ENCODE measurements at places on chromosomes 2 and 18.

- DNase-seq: no peak
Measured at GRCh38 chr18:25326361-25326952, 25.5 kb downstream of the ZNF521 start.

GRCh38 chr2:234271338-234271737 lies 220.8 kb downstream of the SPP2 start:
- no peak for DNase-seq

GRCh38 chr18:61602836-61603235 lies 269.6 kb downstream of the CDH20 start:
- DNase-seq: no peak

GRCh38 chr2:208793434-208793833 lies 386.8 kb downstream of the PTH2R start:
- no peak for DNase-seq

DNA sequence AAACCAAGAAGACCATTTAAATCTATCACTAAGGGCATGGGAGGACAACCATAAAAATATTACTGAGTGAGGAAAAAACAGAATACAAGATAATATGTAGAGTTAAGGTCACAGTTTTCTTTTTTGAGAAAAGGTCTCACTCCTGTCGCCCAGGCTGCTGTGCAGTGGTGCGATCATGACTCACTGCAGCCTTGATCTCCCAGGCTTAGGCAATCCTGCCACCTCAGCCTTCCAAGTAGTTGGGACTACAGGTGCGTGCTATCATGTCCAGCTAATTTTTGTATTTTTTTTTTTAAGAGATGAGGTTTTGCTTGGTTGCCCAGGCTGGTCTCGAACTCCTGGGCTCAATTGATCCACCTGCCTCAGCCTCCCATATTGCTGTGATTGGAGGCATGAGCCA lies 24.0 kb downstream of the POLR1A start:
- no peak for DNase-seq

DNA sequence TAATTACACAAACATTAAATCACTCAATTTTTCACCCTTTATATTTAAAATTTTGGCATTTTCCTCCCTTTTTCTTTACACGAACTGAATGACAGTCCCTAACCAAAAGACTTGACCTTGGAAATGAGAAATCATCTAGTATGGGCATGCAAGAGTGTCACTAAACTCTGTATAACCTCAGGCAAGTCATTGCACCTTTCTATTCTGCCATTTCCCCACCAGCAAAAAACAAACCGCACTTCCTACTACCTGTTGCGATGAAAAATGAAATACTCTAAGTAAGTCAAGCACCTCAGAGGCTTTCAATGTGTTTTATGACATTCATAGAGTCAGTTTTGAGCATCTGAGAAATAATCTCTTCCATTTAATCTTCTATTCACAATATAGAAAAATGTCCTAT lies 44.1 kb downstream of the ANKRD44 start:
- no peak for DNase-seq

- DNase-seq: no peak
Measured at GRCh38 chr2:28101892-28102291, 211.4 kb downstream of the BABAM2 start.
